ENCODE measurements at places on chromosomes 3 and 15.

DNA sequence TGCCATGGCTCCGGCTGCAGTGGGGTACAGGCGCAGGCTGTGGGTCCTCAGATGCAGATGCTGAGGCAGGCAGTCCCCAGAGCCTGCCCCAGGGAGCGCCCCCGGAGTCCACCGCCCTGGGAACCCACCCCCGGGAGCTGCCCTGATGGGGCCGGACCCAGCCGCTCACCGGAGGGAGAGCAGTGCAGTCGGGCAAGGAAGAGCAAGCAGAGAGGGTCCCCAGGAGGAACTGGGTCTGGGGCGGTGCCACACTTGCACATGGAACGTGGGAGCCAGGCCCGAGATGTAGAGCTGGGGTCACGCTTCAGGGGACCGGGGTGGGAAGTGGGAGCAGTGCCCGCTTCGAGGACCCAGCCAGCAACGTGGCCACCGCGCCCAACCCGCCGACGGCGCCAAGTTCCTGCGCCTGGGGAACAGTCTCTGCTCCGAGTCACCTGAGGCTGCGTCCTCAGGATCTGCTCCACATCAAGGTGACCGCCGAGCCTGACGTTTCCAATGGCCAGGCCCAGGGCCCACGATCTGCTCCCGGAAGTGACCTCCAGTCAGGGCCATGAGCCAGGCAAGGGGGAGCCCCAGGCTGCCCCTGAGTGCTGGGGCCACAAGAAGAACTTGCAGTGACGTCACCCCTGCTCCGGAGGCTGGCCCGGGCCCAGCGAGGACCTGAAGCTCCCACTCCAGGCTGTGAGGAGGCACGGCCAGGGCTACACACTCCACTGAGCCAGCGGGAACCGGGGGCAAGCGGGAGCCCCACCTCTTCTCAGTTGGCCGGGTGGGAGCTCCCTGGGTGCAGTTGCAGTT lies 27.0 kb upstream of the TFG start:
- DNase-seq, result no peak

- DNase-seq, result no peak
Observed at GRCh38 chr15:67080118-67080899, 14.9 kb downstream of the SMAD3 start.

DNA sequence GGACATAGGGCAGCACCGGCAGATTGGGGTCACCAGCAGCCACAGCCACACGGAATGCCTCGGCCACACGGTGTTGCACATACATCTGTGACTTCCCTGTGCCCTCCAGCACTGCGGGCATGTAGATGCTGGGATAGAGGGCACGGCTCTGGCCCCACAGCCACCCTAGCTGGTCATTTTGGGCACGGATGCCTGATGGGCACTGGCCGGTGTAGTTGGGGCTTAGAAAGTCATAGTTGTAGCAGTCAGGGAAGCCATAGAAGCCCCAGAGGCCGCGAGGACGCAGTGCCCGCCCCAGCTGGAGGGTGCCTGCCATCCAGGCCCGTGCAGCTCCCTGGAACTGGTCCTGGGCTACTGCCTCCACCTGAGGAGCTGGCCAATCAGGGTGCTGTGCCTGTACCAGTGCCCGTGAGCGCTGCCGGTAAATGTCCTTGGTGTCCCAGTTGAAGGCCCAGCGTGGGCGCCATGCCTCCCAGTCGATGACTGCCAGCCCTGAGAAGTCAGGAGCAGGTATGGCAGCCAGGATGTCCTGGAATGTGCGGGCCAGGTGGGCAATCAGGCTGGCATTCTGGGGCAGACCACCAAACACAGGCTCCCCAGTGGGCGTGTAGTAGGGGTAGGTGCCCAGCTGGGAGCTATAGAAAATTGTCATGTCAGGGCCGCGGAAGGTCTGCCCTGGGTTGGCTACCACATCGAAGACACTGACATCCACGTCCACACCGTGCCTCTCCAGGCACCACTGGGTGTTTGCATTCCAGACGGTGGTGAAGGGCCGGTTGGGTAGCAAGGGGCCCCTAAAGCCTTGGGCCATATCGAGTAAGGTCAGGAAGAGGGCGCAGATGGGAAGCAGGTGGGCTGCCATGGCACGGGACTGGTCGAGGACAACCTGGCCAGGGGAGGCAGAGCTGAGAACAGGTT lies 1.0 kb downstream of the HYAL1 start:
- DNase-seq, result no peak

- DNase-seq, result peak; percentile 3
Observed at GRCh38 chr15:44194323-44195150, 534 bp downstream of the FRMD5 start.

DNA sequence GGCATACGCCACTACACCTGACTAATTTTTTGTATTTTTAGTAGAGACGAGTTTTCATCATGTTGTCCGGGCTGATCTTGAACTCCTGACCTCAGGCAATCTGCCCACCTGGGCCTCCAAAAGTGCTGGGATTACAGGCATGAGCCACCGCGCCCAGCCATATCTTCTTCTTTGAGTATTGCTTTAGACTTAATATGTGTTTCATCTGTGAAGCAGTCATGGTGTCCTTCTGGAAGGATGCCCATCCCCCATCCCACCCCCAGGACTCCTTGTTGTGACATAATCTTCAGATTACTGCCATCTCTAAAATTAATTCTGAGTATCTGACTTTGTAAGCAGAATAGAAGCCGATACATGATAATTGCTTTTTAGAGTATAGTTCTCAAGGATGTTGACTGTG lies 57.7 kb downstream of the KLHL25 start:
- DNase-seq, result no peak

GRCh38 chr3:149751551-149751950 lies 738 bp downstream of the COMMD2 start:
- DNase-seq, result no peak

GRCh38 chr3:27360113-27361078 lies 8.8 kb downstream of the NEK10 start:
- peak; percentile 69 for DNase-seq

DNA sequence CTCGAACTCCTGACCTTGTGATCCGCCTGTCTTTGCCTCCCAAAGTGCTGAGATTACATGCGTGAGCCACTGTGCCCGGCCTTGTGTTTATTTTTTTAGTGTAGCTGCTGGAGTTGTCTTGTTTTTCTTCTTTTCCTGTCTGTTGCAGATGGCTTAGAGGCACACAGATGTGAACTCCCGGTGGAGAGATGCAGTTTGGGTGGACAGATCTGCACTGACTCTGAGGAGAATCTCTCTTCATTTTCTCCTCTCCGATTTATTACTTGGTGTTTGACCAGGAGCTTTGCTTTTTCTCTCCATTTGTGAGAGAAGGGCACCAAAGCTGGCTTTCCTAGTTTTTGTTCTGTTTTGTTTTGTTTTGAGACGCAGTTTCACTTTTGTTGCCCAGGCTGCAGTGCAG lies 62.7 kb downstream of the USP13 start:
- DNase-seq, result no peak

DNA sequence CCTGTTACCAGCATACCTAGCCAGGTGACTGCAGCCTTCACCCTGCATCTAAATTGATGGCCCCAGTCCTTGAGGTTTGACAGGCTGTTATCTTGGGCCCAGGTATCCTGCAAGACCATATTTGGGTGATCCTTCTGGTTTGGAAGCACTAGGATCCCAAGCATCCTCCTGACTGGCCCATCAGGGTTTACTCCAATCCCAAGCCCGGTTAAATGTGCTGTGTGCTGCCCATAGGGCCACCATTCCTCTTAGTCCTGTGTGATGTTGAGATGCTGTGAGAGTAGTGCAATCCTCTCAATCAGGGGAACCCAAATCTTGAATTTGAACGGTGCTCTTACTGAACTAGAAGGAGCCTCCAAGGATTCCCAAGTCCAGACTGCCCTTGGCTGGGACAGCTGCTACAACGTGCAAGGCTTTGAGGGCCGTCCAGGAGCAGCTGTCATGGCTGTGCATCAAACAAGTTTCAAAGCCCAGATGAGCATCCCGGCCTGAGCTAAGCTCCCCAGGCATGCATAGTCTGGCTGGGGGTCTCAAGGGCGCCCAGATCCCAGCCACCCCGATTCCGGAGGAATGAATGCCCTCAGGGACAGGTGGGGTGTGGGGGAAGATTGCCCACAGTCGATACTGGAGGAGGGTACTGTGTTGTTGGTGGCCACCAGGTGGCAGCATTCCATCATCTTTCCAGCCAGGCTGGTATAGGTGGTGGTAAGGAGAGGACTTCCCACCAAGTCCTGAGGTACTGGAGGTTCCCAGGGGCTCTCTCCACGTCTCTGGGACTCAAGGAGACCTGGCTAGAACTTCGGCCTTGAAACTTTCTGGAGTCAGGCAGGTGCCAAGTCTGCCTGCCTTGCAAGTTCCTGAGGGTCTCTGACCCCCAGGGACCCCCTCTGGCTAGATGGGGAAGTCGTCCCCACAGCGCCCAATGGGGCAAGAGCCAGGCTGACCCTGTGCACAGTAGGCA lies 32.6 kb downstream of the RBM5 start:
- DNase-seq, result peak; percentile 44

DNA sequence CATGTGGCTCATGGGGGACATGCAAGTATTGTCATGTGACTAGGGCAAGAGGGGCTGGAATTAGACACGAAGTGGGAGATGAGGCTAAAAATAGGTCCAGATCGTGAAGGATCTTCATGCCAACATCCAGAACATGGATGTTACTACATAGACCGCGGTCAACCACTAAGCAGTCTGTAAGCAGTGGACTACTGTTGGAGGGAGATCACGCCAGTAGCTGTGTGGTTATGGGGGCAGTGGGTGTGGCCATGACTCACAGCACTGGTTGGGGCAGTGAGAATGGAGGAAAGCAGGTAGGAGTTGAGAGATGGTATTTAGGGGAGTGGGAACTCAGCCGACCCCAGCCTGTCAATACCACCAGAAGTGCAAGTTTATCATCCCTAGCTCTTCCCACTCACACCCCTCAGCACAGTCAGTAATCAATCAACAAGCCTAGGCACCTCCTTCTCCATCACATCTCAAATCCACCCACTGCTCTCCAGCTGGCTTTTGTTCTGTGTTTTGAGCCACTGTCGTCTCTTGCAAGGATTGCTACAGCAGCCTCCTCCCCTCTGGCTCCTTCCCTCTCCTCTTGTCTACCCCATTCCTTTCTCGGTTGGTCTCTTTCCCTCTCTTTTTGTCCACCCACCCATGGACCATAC lies 107.2 kb upstream of the ABHD17C start:
- DNase-seq, result no peak

DNA sequence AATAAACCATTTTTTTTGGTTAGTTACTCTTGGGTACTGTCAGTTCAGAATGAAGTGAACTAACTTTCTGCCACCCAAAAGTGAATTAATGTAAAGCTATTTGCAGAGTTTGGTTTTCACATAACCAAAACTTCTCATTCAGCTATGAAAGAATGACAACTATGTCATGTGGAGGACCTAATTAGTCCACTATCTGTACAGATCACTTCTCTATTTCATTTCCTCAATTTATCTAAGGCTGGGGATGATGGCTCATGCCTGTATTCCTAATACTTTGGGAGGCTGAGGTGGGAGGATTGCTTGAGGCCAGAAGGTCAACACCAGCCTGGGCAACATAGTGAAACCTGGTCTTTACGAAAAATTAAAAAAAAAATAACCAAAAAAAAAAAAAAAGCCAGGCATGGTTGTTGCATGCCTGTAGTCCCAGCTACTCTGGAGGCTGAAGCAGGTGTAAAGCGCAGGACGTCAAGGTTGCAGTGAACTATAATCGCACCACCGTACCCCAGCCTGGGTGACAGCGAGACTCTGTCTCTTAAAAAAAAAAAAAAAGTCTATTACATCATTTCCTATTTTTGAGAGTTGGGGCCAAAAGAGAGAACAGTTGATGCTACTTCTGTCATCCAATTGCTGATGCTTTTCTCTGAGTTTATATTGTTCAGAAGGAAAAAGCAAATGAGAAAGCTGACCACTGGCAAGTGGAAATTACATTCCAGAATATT lies 8.7 kb downstream of the HYPK start:
- DNase-seq, result no peak

GRCh38 chr3:123609063-123609462 lies 24.2 kb upstream of the HACD2 start:
- no peak for DNase-seq

GRCh38 chr15:77564341-77564740 lies 68.4 kb downstream of the LINGO1 start:
- DNase-seq, result no peak

All from LNCaP clone FGC (cell line).